ENCODE measurements at places on chromosomes 5 and 9. TPM values are rescaled to one million over a fixed set of nuclear protein-coding genes. Genes with fewer than 3 reads are reported as not detected.

DNA sequence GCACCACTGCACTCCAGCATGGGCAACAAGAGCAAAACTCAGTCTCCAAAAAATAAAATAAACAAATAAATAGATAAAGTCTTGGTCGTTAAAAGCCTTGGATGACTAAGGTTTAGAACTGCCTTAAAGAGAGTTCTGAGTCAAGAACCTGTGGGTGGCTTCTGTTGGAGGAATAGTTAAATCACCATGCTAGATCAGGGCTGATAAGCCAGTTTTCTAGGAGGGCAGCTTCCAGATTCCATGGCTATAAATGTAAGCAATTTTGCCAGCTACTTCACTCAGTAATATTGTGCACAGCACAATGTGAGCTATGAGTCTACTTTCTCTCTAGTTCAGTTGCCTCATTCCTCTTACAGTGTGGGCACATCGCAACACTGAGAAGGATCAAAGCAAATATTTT lies 242.1 kb upstream of the NUDT12 start:
- no peak for DNase-seq

DNA sequence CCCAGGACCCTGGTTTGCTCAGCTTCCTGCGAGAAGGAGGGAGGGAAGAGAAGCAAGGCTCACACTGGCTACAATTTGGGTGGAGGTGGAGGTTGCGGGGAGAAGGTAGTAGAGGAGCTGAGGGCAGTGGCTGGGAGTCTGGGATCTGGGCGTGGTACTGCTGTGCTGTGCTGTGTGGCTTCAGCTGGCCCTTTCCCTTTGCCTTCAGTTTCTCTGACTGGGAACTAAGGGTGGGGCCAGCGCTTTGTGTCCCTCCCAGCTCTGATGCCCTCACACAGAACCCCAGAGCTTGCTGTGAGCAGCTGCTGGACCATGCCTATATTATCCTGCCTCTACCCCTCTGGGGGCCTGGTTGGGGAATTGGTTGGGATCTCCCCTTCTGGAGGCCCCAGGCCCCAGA lies 60.9 kb downstream of the RGS3 start:
- no peak for DNase-seq

- DNase-seq: no peak
Observed at GRCh38 chr5:136155761-136156160, 23.1 kb downstream of the SMAD5 start.

GRCh38 chr9:134175808-134176598 lies 11.6 kb upstream of the RNU6ATAC start:
- peak; percentile 87 for DNase-seq

DNA sequence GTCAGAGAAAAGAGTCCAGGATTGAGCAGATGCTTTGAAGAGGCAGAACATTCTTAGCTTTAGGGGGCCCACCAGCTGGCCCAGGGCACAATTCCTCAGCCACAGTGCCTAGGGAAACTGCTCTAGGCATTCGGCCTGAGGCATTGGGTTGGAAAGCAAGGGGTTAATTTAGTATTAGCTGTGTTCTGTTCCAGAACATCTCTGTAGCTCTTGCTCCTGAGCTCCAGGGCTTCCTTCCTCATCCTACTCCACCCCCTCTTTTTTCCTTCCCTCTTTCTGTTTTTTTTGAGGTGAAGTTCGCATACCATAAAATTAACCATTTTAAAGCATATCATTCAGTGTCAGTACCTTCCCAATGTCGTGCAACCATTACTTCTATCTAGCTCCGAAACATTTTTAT lies 74.5 kb upstream of the PANK3 start:
- no peak for DNase-seq

- DNase-seq: no peak
Observed at GRCh38 chr9:136607334-136607919, 55.3 kb upstream of the EGFL7 start.

DNA sequence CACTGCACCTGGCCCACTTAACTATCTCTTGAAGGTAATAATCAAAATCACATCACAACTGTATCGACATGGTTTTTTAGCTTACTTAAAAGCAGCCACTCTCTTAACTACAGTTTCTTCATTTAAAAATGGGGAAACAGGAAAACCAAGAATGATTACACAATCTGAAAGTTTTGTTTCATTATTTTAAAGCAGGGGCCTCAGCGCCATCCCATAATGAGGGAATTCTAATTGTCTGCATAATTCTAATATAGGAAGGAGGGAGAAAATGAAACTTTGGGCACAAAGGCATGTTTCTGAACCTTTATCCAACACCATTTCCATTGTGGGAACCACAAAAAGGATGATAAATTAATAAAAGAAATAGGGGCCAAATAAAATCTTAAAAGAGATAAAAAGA lies 7.6 kb downstream of the HACD4 start:
- no peak for DNase-seq

- DNase-seq: no peak
Observed at GRCh38 chr9:112765281-112765680, 14.7 kb downstream of the SNX30 start.

DNA sequence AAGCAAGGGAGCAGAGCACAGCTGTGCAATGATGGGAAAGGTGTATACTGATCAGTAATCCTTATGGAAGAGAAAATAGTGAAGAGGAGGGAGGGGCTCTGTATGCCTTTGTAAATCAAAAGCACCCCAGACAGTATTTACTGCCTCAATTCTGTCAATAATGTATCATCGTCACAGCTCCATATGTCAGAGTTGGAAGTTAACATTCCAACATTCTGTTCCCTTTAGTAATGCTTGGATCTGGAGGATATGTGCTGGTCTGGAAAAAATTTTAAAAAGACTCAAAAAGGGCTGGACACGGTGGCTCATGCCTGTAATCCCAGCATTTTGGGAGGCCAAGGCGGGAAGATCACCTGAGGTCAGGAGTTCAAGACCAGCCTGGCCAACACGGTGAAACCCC lies 310.4 kb downstream of the ACTL7B start:
- no peak for DNase-seq

DNA sequence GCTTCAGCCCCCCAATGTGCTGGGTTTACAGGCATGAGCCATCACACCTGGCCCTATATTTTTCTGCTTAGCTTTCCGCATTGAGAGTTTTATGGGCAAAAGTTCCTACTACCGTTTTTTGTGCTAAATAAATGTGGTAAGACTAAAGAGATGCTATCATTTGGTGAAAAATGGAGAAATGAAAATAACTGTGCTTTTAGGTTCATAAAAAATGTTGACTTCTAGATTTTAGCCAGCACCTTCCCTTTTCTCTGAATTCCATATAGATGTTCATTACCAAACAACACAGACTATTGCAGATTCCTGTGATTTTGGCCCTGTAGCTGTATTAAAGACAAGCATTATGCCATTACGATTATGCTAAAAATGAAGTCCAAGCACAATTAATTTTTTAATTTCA lies 72.0 kb upstream of the CTSL start:
- DNase-seq: no peak

The FAM153A gene
- total RNA-seq: not detected

The BHMT gene
- total RNA-seq: not detected

The RETREG1 gene
- total RNA-seq: 3.3 TPM

The LRRC19 gene
- not detected for total RNA-seq
